ENCODE measurements at places on chromosomes 3 and 15.

DNA sequence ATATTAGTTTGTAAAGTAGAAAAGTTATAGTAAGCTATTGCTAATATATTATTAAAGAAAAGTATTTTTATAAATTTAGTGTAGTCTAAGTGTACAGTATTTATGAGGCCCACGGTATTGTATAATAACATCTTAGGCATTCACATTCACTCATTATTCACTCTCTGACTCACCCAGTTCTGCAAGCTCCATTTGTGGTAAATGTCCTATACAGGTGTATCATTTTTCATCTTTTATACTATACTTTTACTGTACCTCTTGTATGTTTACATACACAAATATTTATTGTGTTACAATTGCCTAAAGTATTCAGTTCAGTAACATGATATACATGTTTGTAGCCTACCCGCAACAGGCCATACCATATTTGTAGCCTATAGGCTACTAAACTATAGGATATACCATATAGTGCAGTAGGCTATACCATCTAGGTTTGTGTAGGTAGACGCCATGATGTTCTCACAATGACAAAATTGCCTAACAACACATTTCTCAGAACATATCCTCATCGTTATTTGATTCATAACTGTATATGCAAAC lies 246.8 kb upstream of the ALCAM start:
- DNase-seq, result no peak

- DNase-seq, result no peak
Measured at GRCh38 chr15:27182561-27183110, 211.7 kb downstream of the GABRG3 start.

- no peak for DNase-seq
Measured at GRCh38 chr3:50230794-50231125, 5.2 kb upstream of the GNAI2 start.

- DNase-seq, result no peak
Measured at GRCh38 chr3:115062412-115062956, 84.6 kb downstream of the ZBTB20 start.

- no peak for DNase-seq
Measured at GRCh38 chr3:42117175-42118008, 26.2 kb downstream of the TRAK1 start.

- DNase-seq, result no peak
Measured at GRCh38 chr3:113285226-113285625, 73.9 kb downstream of the BOC start.

All from stimulated activated CD4-positive, alpha-beta T cell treated with anti-CD3 and anti-CD28 coated beads, Interleukin-1b, Interleukin-23, amount 100 ng/mL, for 4 hours (primary cell).